ENCODE measurements at places on chromosomes 2 and 18. TPM values are rescaled to one million over a fixed set of nuclear protein-coding genes. Genes with fewer than 3 reads are reported as not detected.

GRCh38 chr2:61029533-61029932 lies 11.5 kb upstream of the PUS10 start:
- DNase-seq = no peak

- no peak for DNase-seq
Measured at GRCh38 chr2:11869391-11869991, 123.1 kb downstream of the LPIN1 start.

DNA sequence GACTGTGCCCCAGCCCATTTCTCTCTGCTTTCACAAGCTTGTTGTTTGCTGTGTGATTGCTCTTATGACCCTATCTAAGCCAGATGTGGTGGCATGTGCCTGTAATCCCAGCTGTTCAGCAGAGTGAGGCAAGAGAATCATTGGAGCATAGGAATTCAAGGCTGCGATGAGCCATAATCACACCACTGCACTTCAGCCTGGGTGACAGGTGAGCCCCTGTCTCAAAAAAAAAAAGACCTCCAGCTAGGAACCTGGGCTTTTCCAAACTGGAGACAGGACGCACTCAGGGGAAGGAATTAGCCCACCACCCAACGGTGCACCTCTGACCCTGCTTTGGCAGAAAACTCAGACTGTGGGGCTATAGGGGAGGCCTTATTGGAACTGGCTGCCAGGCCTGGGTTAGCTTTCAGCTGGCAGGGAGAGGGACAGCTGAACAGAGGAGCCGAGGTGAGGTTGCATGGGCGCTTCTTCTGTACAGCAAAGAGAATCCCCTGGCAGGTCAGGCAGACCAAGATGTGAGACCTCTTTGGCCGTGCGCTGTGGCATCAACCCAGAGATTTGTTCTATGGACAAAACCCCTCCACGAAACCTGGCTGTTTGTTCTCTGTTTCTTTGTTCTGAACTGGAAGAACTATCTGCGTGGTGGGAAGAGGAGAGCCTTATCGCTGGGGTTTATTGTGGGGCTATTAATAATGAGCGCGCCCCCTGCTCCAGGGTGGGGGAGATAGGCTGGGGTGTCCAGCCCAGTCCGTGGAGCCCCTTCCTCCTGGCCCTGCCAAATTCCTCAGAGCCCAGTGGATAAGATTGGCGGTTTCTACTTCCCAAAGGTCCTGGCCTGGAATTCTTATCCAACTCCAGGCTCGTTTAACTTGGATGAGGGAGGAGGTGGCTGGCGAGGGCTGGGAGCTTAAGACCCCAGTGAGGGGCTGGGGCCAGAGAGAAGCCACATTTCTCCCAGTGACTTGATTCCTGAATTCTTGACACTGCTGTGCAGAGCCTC lies 38.8 kb upstream of the SMAD7 start:
- DNase-seq = no peak

- DNase-seq = no peak
Measured at GRCh38 chr2:38033646-38034045, 42.3 kb downstream of the CYP1B1 start.

GRCh38 chr2:137837830-137838229 lies 126.4 kb upstream of the HNMT start:
- DNase-seq = no peak

GRCh38 chr2:99489063-99489760 lies 605 bp downstream of the REV1 start:
- DNase-seq = peak; percentile 63

DNA sequence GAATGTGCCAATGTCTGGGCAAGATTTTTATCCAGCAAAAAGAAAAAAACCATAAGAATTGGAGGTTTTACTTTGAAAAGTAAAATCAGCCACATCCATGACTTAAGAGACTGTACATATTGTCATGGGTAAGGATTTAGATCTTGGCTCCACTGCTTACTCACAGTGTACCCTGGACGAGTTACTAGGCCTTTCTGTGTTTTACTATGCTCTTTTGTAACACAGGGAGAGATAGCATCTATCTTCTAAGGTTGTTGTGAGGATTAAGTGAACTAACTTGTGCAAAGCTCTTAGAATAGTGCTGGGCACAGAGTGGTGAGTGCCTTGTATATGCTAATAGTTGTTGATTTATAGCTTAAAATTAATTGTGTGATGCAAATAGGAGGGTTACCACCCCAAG lies 255.9 kb downstream of the NEDD4L start:
- no peak for DNase-seq

- no peak for DNase-seq
Measured at GRCh38 chr2:182587831-182588230, 128.2 kb upstream of the DNAJC10 start.

GRCh38 chr2:144948205-144948855 lies 428.4 kb upstream of the ZEB2 start:
- no peak for DNase-seq

GRCh38 chr2:155841442-155841841 lies 491.1 kb downstream of the NR4A2 start:
- no peak for DNase-seq

DNA sequence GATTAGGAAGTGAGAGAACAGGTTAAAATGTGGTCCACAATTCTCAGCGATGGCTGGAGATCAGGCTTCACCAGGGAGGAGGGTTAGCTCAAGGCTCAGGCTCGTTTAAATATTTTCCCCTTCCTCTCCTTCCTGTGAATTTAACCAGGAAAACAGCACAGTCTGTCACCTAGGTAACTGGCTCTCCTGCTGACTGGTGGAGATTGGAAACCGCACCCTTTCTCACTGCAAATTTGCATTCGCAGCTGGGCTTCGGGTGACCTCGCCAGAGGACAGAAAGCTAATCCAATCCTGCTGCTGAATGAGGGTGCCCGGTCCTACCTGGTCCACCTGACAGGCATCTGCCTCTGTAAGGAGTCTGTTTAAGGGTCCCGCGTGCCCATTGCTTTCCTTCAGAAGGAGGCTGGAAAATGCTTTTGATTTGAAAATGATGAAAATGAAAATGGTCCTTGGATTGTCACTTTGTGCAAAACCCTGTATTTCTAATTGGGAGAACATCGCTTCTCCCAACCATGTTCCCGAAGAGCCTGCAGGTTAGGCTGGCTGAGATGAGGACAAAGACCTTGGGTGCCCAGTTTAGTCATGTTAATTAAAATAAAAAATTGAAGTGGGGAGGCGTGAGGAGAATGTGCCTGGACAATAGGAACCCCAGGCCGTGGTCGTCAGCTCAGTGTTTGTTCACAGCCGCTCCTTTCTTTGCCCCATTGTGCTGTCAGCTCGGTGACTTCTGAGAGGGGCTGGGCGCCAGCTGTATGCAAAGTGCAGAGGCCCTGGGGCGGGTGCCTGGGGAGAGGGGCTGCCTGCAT lies 43.4 kb upstream of the MTCL1 start:
- peak; percentile 48 for DNase-seq

DNA sequence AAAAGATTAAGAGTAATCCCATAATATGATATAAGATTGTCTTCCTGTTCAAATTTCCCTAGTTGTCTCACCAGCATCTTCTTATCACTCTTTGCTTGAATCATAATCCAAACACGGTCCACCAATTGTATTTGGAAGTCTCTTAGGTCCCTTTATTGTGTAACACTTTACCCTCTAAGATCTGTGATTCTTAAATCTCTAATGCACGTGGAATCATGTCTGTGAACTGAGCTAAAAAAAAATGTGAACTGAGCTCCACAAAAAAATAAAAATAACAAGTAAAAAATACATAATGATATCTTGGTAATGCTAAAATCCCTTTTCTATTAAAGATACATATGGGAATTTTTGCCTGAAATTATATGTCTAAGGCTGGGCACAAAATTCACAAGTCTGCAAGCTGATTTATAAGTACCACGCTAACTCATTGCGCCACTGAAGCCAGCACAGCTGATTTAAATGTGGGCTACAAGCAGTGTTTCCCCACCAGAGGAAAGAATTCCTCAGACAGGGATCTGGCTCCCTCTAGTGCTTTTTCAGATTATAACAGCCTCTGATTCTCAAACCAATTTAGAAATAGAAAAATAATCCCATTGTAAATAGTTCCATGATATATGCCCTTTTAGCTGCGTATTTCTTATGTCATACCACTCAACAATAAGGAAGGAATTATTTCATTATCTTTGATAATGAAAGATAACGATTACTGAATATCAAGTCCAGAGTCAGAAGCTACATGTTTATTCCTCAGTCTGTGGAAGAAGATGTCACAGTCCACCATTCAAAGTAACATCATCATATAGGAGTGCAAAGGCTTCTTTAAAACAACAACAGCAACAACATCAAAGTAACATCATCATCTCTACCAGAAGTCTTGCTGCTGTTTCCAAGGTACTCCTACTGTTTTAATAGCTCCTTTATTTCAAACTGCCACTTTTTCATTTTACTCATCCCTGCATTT lies 22.9 kb downstream of the RBM43 start:
- peak; percentile 56 for DNase-seq

GRCh38 chr2:218927422-218927821 lies 32.0 kb upstream of the CDK5R2 start:
- no peak for DNase-seq

DNA sequence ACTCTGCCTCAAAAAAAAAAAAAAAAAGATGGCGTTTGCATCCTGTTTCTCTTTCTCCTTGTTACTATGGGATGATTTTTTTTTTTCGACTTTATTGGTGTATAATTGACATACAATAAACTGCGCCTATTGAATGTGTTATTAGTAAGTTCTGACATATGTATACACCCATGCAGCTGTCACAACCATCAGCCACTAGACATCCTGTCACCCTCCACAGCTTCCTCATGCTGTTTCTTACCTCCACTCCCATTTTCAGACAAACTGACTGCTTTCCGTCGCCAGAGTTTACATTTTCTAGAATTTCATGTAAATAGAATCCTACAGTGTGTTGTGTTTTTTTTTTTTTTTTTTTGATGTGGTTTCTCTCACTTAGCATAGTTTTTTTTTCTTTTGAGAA lies 27.9 kb downstream of the RRM2 start:
- DNase-seq = no peak

- DNase-seq = no peak
Measured at GRCh38 chr18:40676668-40677067, 1278.4 kb upstream of the PIK3C3 start.

DNA sequence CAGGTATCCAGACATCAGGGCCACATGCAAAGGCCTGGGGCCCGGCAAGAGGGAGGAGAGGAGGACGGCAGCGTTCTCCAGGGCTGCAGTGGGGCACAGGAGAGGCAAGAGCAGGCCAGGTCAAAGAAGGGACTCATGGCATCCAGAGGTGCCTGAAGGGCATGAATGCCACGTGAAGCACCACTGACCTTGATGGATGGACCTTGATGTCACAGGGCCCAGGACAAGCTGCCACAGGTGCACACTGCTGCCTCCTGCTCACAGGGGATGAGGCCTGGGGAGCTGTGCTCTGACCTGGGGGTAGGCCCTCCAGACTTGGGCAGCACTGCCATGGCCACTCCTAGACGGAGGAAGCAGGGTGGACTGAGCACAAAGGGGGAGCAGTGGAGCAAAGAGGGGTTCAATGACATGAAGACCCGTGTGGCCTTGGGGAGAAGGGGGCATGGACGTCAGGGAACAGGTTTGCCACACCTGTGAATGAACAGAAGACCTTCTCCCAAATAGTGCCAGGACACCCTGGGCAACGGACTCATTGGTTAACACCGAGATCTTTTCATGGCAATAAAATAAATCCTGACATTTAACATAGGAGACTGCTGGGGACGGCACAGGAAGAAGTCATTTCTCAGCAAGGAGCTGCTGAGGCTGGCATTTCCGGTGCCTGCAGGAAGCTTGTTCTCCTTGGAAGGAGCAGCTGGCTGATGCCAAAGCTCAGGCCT lies 65.6 kb downstream of the EMX1 start:
- DNase-seq = no peak

DNA sequence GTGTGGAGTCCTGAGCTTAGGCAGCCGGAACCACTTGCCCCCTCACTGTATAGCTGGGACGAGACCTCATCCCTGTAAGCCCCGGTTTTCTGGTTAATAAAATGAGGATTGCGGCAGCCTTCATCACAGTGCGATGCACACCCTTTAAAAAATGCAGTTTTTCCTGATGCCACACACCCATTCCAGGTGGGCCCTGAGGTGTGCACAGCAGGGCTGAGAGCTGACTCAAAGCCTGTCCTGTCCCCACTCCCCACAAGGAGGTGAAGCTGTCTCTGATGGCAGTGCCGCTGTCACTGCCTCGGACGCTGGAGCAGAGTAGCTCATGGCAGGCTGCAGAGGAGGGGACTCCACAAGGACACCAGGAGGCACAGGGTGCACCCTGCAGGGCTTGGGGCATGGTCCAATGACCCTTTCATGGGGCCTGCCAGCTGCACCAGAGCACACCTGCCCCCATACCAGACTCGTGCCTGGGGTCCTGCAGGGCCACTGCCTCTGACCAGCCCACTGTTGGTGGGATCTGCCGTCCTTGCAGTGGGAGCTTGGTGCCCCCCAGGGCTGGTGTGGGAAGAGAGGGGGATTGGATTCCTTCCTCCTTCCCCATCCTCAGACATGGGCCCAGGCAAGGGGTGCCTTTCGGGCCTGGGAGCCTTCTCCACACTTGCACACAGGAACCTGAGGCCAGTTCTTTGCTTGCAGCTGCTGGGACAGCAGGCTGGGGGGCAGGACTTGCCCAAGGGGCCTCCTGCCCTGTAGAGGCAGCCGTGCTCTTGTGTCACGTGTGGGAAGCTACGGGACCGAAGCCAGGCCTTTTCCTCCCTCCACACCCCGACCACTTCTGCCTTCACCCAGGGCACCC lies 22.8 kb downstream of the GPC1 start:
- DNase-seq = no peak

DNA sequence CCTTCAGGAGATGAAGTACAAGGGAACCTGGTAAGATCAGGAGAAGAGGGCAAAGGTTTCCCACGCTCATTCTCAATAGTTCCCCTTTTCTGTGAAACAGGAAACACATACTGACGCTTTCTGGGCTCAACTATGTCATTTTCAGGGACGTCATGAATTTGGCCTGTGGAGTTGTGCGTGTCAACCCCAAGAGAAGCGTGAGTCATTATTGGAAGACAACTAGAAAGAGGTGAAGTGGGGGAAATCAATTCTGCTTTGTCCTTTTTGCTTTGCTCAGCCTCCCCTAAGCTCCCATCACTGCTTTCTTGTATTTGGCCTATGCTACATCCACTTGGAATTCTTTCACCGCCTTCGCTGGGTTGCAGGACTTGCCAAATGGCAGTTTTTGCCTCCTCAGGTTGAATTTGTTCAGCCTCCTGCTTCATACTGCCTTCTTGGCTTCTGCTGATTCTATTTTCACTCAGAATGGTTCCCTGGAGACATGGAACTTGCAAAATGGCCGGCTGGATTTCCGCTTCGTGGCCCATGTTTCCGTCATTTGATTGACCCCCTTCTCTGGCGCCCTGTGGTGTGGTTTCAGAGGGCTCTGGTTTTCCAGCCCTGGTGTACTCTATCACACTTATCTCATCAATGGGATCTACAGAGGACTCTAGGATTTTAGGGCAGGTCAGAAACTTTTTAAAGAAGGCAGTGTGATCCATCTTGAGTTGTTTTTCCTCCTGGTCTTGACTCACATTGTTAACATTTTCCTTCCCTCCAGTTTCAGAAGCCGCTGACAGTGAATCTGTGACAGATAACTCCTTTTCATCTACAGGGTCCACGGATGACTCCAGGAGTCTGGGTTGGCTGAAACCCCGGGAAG lies 93.3 kb downstream of the ALPK2 start:
- DNase-seq = no peak

OSBPL6 gene
- total RNA-seq = not detected

GALNT5 gene
- not detected for total RNA-seq

RBKS gene
- 1.0 TPM for total RNA-seq

CHST9 gene
- total RNA-seq = not detected

ONECUT2 gene
- total RNA-seq = not detected

All from OCI-LY7 (cell line).